ENCODE measurements at places on chromosomes 4 and X. TPM values are rescaled to one million over a fixed set of nuclear protein-coding genes. Genes with fewer than 3 reads are reported as not detected.

DNA sequence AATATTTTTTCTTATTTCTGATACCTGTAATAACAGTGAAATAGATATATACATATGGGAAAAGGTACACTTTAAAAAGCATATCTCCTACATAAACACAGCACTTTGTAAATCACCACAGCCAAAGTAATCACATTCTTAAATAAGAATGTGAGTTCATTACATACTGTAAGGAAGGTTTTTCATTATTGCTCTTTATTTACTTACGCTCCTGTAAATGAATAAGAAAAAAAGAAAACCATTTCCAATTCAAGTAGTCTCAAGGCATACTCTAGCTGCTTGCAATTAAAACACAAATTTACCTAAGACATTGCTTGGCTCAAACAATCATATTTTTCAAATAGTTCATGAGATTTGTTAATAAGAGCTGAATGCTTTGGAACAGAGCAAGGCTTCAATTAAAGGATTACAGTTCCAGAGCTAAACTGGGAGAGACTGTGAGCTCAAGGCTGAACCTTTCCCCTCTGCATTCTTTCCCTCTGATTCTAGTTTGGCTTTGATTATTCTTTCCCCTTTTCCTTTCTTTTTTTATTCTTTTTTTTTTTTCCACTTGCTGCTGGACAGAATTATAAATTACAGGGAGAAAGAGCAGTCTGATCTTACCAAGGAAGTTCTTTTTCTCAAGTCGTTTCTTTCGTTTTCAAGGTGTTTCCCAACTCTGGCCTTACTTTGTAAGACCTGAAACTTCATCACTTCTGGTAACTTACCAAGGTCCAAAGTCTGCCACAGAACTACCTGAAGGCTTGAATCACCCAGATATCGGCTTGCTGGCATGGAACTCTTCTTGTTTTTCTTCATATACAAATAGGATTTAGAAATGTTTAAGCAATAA lies 278.3 kb downstream of the INPP4B start:
- no peak for DNase-seq

GRCh38 chr4:184850018-184850417 lies 24.2 kb upstream of the ACSL1 start:
- no peak for DNase-seq

DNA sequence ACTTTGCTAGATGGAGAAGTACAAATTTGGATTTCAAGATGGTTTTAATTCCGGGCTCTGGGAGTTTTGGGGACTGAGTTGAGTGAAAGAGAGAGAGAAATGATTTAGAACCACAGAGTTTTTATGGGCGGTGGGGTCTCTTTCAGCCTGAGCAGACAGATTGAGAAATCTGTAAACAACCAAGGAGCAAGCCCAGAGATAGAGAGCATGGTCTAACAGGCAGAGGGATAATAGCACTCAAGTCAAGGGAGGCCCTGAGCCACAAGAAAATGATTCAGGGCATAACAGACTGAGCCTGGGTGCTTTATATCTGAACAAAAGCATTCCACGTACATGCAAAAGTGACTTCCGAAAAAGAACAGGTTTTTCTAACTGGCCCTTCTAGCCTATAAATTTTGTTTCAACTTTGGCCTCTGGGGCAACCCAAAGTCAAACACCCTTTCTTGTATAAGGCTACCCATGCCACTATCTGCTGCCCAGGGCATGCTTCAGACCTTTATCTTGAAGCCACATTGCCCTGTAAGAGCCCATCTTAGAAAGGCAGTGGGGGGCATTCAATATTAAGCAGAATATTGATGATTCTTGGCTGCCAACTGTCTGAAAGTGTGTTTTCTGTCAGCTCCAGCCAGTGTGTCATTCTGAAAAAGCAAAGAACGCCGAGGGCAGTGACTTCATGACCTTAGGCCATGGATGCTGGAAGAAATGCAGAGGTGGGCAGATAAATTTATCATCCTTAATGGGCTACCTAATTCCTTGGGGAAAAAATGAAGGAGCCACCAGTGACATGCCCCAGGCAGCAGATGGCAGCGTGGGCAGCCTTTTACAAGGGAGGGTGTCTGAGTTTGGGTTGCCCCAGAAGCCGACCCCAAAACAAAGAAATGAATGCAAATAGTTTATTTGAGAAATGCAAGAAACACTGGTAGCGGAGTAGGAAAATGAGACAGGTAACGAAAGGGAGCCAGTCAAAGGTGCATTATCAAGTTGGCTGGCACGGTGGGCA lies 637.6 kb downstream of the MID1IP1 start:
- no peak for DNase-seq

- DNase-seq = no peak
Observed at GRCh38 chr4:15765391-15765790, 12.7 kb upstream of the CD38 start.

GRCh38 chrX:130280901-130281300 lies 12.2 kb upstream of the ZNF280C start:
- no peak for DNase-seq

DNA sequence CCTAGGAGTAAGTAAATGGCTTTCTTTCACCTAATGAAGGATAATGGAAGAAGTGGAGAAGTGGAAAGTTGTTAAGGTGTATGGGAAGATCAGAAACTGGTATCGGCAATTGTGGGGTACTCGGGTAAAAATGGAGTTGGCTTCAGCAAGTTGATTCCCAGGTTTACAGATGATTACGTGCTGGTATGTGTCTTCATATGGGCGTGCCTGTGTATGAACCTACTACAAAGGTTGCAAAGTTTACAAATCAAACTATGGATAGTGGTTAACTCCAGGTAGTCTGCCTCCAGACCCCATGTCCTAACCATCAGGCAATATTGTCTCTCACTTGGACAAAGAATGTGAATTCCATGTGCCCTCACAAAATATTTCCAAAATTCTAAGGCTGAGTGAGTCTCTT lies 773 bp downstream of the TLR3 start:
- no peak for DNase-seq

GRCh38 chrX:84188320-84188834 lies 378 bp upstream of the RPS6KA6 start:
- DNase-seq = peak; percentile 53

DNA sequence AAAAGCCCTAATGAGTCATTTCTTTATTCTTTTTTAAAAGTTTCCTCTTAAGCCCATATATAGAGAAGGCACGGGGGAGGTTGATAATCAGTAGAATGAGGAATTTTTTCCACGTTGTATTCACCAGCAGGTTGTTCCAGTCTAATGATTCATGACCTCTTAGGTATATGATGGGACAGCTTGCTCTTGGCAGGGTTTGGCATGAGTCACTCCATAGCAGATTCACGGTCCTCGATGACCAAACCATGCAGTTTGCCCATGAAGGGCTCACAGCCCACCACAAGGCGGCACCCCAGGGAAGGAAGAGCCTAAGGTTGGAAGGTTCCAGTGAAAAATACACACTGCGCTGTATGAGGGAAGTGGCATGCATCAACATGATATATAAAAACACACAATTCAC lies 623.8 kb upstream of the DIPK2B start:
- DNase-seq = no peak

GRCh38 chrX:9122519-9123245 lies 88.8 kb upstream of the FAM9B start:
- DNase-seq = no peak

DNA sequence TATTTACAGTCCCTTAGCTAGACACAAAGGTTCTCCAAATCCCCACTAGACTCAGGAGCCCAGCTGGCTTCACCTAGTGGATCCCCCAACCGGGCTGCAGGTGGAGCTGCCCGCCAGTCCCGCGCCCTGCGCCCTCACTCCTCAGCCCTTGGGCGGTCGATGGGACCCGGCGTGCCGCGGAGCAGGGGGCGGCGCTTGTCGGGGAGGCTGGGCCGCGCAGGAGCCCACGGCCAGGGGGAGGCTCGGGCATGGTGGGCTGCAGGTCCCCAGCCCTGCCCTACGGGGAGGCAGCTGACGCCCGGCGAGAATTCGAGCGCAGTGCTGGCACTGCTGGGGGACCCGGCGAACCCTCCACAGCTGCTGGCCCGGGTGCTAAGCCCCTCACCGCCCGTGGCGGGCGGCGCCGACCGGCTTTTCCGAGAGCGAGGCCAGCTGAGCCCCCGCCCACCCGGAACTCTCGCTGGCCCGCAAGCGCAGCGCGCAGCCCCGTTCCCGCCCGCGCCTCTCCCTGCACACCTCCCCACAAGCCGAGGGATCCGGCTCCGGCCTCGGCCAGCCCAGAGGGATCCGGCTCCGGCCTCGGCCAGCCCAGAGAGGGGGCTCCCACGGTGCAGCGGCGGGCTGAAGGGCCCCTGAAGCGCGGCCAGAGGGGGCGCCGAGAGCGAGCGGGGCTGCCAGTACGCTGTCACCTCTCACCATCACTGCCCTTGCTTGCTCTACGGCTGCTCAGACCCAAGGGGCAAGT lies 39.4 kb downstream of the WFS1 start:
- DNase-seq = no peak

GRCh38 chrX:139931646-139932072 lies 1.2 kb downstream of the ATP11C start:
- DNase-seq = no peak

DNA sequence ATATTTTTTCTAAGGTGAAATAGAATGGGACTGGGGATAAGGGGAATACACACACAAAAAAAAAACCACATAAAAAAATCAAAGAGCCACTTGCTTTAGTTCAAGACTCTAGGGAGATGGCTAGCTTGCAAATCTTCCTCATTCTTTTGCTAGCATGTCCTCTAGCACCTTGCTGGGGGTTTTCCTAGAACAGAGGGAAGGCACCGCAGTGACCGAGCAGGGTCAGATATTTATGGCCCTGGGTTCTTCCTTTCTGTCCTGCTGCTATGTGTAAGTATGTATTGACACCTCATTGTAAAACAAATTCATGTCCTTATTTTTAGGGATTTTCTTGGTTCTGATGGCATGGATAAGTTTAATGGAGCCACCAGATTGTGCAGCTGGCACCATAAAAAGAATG lies 81.2 kb downstream of the SHISA3 start:
- no peak for DNase-seq

DNA sequence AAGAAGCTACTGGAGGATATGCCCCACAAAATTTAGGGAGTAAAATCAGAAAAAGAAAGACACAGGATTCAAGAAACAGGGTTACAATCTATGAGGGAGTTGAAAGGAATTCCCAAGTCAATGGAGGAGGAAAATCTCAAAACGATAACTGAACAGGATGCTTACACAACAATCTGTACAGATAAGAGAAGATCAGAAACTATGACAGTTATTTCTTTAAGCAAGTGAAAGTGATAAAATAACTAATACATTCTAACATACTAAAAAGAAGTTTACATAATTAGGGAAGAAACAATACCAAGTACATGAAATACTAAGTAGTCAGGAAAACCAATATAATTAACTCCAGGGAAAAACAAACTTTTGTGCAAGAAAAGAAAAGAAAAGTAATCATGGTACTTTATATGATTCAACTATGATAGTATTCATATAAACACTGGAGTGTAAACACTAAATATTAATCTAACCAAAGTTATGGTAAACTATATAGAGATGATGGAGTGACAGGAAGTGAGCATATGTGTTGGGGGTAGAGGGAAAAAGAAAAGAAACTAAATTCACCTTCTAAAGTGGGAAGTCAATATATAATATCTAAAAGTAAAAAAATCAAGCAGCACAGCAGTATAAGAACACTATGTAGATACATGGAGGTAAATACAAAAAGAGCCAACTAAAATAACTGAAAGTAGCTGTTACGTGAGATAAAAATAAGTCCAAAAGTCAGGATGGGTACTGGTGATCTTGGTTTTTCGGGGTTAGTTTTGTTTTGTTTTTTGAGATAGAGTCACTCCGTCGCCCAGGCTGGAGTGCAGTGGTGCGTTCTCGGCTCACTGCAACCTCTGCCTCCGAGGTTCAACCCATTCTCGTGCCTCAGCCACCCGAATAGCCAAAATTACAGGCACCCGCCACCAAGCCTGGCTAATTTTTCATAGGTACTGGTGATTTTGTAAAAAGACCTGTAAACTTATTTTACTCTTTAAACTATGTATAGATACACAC lies 99.3 kb downstream of the TEX11 start:
- DNase-seq = no peak

DNA sequence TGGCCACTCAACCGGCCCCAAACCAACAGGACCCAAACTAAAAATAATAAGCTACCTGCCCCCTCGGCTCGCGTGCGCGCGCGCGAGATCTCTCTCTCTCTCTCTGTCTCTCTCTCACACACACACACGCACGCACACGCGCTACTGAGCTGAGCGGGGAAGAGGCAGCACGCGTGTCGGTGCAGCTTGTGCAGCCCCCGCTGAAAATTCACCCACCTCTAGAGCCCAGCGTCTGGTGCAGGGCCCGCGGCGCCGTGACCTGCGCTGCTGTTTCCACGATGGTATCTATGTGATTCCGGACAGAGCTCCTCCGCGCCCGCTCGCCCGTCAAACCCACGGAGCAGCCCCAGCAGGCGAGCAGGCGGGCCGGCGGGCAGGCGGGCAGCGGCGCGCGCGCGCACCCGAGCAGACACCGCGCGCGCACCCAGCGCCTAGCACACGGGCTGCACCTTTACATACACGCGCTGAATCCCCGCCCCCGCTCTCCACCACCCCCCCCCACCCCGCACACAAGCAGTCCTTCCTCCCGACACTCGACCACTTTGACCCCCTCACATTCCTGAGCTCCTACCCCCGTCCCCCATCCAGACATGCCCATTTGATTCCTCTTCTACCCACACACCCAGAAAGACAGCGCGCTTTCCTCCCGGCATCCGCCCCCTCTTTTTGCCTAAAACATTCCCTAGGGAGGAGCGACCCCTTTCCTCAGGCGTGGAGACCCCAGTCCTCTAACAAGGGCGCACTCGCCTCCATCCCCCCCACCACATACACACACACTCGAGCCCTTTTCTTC lies 1.0 kb downstream of the SLITRK4 start:
- no peak for DNase-seq

GRCh38 chrX:47568656-47569295 lies 7.8 kb downstream of the ARAF start:
- DNase-seq = no peak

- no peak for DNase-seq
Observed at GRCh38 chr4:111871802-111872201, 273.5 kb upstream of the FAM241A start.

DNA sequence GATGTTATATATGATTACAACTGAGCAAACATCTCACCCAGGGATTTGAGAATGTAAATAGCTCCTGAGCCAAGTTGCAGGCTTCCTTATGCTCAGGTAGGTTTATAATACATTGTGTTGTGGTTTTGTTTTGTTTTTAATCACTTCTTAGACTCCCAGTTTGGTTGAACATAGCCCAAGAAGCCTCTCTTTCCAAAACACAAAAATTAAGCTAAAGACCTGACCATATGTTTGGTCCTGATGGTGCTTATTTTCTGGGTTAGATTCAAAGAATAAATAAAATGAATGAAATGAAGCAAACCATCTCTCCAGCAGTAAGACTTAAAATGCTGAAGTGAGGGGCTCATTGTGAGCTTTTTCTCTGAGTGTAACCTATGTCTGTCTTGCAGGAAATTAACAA lies 93.5 kb downstream of the GRXCR1 start:
- DNase-seq = no peak

GRCh38 chrX:12570859-12571501 lies 220.2 kb upstream of the PRPS2 start:
- no peak for DNase-seq

GRCh38 chr4:141896687-141897086 lies 260.3 kb downstream of the IL15 start:
- no peak for DNase-seq

GRCh38 chr4:187618701-187619281 lies 376.8 kb upstream of the ZFP42 start:
- no peak for DNase-seq

- DNase-seq = no peak
Observed at GRCh38 chr4:6732441-6733357, 16.7 kb downstream of the BLOC1S4 start.

The NOCT gene
- 6.2 TPM for polyA plus RNA-seq

The PAK3 gene
- 5.9 TPM for polyA plus RNA-seq

The JADE3 gene
- 25.0 TPM for polyA plus RNA-seq

The TMSB15C gene
- polyA plus RNA-seq = 8.1 TPM

The ATOH1 gene
- not detected for polyA plus RNA-seq

The ZCCHC12 gene
- 1.0 TPM for polyA plus RNA-seq

The POF1B gene
- polyA plus RNA-seq = 0.08 TPM

The GRIA3 gene
- polyA plus RNA-seq = 2.9 TPM

The ODAPH gene
- 0.29 TPM for polyA plus RNA-seq
